ENCODE measurements at places on chromosomes 16 and 17.

DNA sequence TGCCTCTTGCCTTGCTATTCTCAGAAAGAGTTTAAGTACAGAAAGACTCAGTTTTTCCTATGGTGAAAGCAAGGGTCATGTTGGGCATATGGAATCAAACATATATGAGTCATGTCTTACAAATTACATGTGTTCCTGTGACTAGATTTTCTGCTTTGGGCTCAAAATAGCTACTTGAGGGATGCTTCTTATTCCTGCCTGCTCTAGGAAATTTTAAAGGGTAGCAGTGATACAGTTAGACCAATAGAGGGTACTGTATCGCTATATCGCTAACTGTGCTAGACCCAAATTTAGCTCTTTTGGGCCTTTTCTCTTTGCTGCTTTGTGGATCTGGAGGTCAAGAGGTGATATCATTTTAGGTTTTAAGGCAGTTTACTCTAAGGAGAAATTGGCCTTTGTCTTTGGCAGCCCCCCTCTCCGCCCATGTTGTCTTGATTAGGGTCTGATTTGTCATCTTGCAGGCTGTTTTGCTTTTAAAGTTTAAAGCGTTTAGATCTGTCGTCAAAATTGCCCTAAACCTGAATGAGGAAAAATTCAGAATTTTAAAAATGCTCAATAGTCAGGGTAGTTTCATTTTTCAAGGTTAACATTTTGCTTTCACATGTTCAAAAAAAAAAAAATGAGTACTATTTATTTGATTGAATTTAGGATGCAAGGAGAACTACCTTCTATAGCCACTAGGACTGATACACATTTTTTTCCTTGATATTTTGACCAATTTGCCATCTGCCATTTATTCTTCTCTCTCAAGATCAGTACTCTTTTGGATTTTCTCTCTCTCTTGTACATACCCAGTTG, 8.8 kb downstream of the NFATC3 start:
- DNase-seq, result no peak

DNA sequence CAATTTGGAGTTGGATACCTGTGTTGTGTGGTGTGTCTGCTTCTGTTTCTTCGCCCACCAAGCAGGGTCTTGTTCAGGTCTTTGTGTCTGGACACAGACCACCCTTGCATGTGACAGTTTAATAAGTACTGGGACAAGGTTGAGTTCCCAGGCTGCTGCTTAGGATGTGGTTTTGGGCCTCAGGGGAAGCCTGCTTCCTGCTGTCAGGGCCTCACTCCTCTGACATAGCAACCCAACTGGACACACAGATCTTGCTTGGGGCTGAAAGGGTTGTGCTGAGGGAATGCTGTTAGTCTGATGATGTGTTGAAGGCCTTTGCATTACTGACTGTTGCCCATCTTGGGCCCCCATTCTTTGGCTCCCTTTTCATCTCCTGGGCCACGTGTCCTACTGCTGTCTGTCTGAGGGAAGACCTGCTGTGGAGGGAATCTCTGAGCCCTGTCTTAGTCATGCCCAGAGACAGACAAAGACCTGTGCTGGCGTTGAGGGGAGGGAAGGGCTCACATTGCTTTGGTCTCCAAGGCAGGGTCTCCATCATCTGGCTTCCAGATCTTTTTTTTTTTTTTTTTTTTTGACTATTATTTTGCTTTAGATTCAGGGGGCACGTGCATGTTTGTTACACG, 4.7 kb upstream of the TGFB1I1 start:
- DNase-seq, result no peak

DNA sequence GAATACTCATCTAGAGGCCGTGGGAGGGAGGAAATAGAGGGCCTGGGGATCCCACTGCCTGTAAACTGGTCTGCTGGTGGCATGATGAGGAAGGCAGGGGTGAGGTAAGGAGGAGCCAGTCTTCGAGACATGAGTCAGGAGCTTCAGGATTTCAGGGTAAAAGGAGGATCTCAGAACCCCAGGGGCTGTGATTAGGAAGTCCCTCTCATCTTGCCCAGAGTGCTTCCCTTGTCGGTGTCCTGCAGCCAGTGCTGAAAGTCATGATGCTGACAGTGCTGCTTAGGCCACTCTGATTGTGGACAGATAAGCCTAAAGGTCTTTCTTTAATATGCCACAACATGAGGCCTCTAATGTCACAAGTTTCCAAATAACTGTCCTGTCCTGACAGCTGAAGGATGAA, 29.6 kb downstream of the COG4 start:
- no peak for DNase-seq

DNA sequence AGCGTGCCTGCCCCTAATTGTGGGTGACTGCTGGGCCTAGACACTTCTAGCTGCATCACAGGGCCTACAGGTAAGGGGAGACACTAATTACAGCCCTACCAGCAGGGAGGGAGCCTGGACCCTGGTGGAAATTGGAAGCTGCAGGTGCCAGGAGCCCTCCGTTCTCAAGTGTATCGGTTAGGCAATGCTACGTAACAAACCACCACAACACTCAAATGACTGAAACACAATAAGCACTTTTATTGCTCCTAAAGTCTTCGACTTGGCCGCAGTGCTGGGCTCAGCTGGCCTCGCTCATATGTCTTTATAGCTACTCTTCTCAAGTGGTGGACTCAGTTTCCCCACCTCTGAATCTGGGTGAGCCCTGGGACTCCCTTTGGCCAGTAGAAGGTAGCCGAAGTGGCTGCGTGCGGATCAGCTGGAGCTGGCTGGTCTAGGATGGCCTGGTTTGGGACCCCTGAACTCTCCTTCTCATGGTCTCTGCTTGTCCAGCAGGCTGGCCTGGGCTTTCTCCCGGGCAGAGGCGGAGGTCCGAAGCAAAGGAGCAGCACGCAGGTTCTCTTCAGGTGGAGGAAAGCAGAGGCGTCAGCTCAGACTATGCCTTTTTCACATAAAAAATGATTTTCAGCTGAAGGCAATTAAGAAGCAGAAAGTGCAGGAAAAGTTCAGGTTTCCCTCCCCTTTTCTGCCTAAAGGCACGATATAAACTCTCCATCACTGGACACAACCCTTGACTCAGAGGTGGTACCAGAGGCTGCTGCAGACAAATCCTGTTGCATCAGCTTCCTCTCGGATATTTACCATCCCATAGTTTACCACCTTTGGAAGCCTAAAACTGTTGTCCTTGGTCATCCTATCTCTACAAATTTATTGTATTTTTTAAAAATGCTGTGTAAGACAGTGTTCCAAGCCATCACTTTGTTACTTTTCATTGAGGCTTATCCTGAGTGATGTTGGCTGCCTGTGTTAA, 8.7 kb upstream of the TMEM170A start:
- no peak for DNase-seq

DNA sequence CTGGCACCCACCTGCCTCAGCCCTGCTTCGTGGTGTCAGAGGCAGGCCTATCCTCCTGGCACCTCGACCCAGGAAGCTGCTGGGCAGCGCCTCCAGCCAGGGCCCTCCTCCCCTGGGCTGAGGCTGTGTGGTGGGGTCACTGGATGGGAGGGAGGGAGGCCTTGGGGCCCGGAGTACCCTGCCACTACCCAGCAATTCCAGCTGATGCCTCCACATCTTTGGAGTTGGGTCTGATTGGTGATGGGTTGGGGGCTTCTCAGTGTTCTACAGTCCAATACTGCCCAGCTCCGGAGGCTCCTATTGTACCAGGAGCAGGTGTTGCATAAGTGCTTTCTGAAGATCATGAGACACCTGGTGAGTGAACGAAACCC, 48.0 kb downstream of the USP22 start:
- DNase-seq, result no peak

- DNase-seq, result no peak
Measured at GRCh38 chr17:43517161-43517560, 29.0 kb downstream of the ETV4 start.

DNA sequence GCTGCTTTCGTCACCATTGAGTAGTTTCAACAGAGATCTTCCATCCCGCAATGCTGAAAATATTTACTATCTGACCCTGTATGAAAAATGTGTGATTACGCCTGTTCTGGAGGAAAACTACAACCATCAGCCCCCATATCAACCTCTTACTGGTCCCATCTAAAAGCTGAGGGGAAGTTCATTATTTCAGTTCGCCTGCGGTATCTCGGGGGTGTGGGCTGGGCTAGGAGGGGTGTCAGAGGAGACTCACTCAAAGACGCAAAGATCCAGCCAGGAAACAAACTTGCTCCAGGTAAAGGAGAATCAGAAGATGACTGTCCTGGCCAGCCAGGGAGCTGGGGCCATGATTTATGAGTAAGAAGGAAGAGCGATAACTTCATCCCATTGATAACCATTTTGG, 13.7 kb downstream of the CACNG1 start:
- no peak for DNase-seq

DNA sequence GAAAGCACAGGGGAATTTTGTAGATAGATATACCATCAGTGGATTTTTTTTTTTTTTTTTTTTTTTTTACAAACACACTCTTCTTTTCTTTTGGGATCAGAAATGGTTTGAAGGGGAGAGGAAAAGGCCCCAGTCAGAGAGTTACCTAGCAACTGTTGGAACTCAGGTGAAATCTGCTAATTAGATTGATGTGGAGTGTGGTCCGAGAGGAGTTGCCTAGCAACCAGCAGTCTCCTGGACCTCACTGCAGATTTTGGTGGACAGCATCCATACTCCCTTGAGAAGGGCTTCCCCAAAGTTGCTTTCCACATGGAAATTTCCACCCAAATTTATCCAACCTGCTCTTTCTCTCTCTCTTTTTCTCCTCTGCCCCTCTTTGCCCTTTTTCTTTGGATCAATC, 165.4 kb downstream of the UTP18 start:
- no peak for DNase-seq

DNA sequence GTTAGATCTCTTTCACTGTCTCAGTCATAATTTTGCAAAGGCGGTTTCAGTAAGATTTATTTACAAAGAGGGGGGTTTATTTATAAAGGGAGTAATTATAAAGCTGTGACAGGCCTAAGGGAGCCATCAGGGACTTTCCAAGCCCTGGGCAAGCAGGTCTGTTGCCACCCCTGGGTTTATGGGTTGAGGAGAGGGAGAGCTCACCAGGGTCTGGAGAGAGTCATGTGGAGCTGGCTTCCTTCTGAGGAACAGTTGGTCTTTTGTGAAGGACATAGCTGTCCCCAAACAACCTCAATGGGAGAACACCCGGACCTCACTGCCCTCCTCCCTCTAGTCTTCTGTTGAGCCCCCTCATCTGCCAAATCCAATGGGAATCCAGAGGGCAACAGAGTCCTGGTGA, 9.8 kb downstream of the ITGAM start:
- DNase-seq, result no peak

- no peak for DNase-seq
Measured at GRCh38 chr17:42846594-42847280, 2.4 kb downstream of the AOC2 start.

DNA sequence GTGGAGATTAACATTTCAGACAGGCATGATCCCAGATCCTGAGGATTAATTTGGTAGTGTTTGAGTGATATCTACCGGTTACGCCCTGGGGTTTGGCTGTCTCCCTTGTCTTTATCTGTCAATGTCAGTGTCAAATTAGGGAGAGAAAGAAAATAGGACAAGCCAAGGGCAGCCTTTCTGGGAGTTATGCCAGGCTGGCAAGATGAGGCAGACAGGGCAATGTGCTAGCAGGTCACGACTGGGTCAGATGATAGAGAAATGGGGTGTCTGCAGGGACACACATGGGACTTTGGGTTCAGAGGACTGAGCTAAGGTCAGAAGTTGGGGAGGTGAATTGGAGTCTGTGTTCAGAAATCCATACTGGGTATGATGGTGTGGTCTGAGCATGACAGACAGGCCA, 27.4 kb upstream of the LYRM9 start:
- DNase-seq, result no peak

GRCh38 chr17:69066482-69066881, 5.8 kb upstream of the ABCA9 start:
- no peak for DNase-seq

- DNase-seq, result no peak
Measured at GRCh38 chr16:54462151-54462651, 175.6 kb upstream of the IRX3 start.

DNA sequence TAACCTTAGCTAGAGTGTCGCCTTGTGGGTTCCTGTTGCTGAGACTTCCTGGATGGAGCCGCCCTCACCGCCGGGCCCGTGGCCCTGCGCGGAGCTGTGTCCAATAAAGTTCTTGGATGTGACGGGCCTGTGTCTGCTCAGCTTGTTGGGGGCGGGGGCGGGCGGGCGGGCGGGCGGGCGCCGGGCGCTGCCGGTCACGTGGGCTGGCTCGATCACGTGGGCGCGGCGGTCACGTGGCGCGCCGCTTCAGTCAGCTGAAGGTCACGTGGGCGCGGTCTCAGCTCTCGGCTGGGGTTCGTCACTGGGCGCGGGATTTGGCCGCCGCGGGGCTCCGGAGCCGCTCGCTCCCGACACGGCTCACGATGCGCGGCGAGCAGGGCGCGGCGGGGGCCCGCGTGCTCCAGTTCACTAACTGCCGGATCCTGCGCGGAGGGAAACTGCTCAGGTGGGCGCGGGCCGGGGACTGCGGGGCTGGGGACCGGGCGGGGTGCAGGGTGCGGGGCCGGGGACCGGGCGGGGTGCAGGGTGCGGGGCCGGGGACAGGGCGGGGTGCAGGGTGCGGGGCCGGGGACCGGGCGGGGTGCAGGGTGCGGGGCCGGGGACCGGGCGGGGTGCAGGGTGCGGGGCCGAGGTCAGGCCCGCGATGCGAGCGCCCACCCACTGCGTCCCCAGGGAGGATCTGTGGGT, at the start of gene AMDHD2:
AMDHD2 (plus strand) TSS at position 275 of the 687 bp plus-strand sequence; CDS start at position 363, 88 bp downstream.
- DNase-seq, result peak; percentile 90

- DNase-seq, result no peak
Measured at GRCh38 chr17:70658840-70659239, 489.5 kb downstream of the KCNJ2 start.

- DNase-seq, result no peak
Measured at GRCh38 chr16:10093576-10093975, 88.7 kb downstream of the GRIN2A start.

GRCh38 chr16:896261-897199, 74.3 kb downstream of the LMF1 start:
- DNase-seq, result no peak

DNA sequence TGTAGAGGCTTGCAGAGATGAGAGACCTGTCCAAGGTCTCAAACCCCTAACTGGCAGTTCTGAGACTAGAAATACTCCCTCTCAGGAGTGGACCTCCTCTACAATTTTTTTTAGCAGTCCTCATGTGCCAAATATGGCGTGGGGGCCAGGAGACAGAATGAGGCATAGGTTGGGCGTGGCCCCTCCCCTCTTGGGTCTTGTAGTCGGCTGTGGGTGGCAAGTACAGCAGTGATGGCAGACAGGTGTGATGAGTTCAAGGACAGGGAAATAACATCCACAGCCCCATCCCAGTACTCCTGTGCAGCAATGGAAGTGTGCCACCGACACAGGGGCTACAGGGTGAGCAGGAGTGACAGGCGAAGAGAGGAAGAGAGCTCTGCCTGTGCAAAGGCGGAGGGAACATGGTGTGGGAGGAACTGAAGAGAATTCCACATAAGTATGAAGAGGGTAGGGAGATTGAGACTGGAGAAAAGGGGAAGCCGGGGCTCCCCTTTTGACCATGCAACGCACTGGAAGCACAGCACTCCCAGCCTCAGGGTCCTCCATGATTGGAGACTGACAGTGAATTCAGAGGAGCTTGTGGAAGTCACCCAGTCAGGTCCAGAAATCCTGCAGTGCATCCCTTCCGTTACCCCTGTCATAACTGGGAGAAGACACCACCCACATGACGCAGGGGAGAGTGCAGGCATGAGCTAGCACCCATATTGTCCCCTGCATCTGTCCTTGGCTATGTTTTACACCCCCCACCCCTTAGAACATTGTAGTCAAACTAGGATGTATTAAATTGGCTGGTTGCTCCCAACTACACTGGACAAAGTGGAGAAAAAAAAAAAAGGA, 14.8 kb upstream of the CETP start:
- no peak for DNase-seq

- no peak for DNase-seq
Measured at GRCh38 chr17:69857412-69857835, 217.6 kb upstream of the KCNJ16 start.

- no peak for DNase-seq
Measured at GRCh38 chr17:4064366-4064765, 78.5 kb downstream of the ZZEF1 start.

- DNase-seq, result no peak
Measured at GRCh38 chr17:7064261-7064660, 15.8 kb downstream of the CLEC10A start.
